ENCODE measurements at places on chromosomes 1 and 21. TPM values are rescaled to one million over a fixed set of nuclear protein-coding genes. Genes with fewer than 3 reads are reported as not detected.

GRCh38 chr1:94316836-94317789 is 79.7 kb upstream of the ARHGAP29 start:
- H3K27ac ChIP-seq = peak overlapping the region; percentile 77
- peaks cover 37% of the 10 kb centered on the region for H3K4me1 ChIP-seq
- H3K27me3 ChIP-seq = no peaks in the 10 kb centered on the region

DNA sequence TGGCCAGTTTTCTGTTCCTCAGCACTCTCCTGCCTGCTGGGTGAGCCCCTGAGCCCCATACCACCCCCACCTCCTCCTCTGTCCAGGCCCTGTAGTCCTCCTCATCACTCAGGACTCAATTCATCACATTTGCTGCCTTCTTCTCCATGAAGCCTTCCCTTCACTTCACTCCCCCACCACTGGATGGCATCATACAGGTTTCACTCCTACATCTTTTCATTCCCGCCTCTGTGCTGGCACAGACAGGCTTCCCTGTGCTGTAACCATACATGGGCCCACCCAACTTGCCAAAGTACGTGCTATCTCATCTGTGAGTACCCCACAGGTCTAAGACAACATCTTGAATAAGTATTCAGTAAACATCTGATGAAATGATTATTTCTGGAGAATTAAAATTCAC is 56.9 kb downstream of the SLC45A1 start:
- H3K4me3 ChIP-seq = no peak overlapping the region
- H3K4me1 ChIP-seq = peaks cover 70% of the 10 kb centered on the region
- DNase-seq = no peak
- H3K27me3 ChIP-seq = no peaks in the 10 kb centered on the region

DNA sequence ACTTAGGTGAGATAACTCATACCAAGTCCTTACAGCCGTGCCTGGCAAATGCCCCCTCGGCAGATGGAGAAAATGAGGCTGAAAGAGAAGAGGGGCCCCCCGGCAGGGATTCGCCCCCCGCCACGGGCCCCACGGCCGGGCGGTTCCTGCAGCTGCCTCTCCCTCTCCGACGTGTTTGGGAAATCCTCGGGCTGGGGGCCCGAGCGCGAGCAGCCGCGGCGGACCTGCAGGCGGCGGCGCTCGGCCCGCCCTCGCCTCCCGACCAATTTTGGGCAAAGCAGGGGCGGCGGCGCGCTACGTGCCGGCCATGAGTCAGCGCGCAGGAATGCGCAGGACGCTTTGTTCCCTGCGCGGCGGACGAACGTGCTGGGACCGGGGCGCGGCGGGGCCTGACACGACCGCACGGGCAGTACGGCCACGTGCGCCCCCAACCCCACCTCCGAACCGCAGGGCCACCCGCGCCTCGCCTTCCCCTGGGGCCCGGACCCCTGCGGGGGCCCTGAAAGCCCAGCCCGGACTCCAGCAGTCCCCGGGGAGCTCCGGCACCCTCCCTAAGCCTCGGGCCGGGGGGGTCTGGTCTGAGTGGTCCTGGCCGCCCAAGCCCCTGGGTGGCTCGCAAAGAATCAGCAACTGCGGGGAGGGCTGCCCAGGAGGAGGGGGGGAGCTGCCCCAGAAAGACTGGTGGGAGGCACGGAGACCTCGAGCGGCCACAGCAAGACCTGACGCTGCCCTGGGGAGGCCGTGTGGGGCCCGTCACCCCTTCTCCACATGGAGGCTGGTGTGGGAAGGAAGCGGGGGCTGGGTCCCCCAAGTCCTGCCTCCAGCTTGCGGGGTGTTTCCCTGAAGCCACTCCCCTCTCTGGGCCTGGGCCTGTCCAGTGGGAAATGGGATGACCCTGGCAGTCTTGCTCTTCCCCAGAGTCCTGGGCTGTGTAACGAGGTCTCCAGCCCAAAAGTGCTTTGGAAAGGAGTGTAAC is 11.9 kb upstream of the EDN2 start:
- H3K36me3 ChIP-seq = no peaks in the 10 kb centered on the region
- no peak for DNase-seq
- no peak overlapping the region for H3K4me3 ChIP-seq

- peaks cover 23% of the 10 kb centered on the region for H3K36me3 ChIP-seq
- no peak overlapping the region for H3K4me3 ChIP-seq
- H3K27me3 ChIP-seq = no peaks in the 10 kb centered on the region
- H3K4me1 ChIP-seq = no peaks in the 10 kb centered on the region
These were observed 28.6 kb upstream of the AK5 start for GRCh38 chr1:77253211-77253610.

LRRN2 gene
- 3.3 TPM for total RNA-seq

CNTN2 gene
- not detected for total RNA-seq

DNA sequence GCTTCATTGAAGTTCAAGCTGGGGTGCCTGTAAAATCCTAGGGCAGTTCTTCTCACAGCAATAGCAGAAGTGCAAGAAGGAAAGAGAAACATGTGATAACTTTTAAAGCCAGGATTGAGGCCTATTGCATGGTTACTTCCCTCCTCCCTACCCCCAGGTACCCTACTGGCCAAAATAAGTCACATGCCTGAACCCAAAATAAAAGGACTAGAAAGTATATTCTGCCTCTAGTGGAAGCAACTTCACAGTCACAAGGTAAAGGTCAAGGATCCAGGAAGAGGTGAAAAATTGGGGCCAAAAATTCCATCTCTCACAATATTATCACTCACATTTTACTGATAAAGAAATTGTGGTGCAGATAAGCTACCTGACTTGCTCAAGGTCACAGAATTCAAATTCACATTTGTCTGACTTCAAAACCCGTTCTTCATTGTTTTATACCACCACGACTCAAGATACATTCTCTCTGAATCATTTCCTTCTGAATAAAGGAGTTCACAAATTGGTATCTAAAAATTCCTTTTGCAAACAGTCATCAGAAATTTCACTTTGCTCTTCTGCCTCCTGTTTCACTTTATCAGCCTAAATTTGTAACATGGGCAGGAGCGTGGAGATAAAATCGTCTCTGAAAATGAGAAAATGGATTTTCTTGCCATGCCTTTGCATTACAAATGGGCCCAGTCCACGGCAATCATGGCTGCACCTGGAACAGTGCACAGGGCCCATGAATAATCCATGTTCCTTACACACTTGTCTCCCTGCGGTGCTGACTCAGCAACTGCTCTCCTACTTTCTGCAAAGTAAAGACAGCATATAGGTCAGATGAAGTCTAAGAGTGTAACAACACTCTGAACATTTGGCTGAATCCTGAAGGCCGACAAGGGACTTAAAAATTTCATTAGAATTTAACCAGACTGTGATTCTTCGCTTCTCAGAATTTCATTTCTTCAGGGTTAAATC is 485.3 kb upstream of the NFIA start:
- H3K27me3 ChIP-seq = no peaks in the 10 kb centered on the region
- H3K27ac ChIP-seq = no peak overlapping the region

DNA sequence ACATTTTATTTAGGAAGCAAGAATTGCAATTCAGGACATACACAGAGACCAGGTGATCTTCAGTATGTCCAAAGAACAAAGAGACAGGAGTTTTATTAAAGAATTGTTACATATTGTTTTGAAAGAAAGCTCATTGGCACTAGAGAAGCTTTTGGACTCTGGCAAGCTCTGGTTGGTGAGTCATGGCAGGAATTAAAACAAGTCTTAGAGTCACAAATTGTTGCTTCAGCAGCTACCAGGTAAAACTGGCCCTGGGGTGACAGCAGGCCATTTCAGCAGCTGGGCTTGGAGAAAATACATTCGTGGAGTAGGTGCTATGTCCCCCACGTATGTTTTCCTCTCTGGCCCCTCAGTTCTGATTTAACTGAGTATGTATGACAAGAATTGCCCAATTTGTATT is 58.8 kb downstream of the MAP3K21 start:
- no peak overlapping the region for H3K27ac ChIP-seq
- H3K27me3 ChIP-seq = peaks cover 25% of the 10 kb centered on the region
- DNase-seq = no peak
- no peak overlapping the region for H3K4me3 ChIP-seq
- H3K36me3 ChIP-seq = peaks cover 1% of the 10 kb centered on the region

SYT2 gene
- 0.07 TPM for total RNA-seq

All from chondrocyte (in vitro differentiated cells).